Activated CD4-positive, CD25-positive, alpha-beta regulatory T cell treated with anti-CD3 and anti-CD28 coated beads, Interleukin-2, amount 50 U/mL, for 72 hours (primary cell): ENCODE measurements at places on chromosomes 1 and 21.

- no peak for DNase-seq
These were observed 154.6 kb downstream of the PLPPR5 start for GRCh38 chr1:98849969-98850636.

DNA sequence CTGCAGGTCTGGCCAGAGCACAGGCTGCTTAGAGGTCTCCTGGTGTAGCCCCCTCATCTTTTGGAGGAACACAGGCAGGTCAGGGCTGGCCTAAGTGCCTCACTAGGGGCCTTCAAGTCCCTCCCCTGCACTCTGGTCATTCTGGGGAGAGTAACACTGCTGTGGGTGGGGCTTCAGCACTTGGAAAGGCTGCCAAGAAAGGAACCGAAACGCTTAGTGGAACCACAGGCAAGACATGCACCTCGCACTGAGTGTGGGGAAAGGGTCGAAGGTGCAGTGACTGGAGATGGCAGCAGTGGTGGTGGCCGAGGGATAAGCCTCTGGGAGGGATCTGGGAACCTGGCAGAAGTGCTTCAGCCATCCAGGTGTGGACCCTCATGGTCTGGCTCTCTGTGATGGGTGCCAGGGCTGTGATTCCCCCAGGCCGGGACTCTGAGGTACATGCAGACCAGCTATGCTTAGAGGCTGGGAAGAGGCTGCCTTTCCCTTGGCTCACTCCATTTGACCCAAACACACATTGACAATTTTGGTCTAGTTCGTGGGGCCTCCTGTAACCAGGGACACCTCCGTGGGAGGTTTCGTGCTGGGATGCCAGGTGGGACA lies 182.9 kb upstream of the CSF3R start:
- no peak for DNase-seq

GRCh38 chr21:43311301-43311817 lies 115.6 kb downstream of the SIK1 start:
- DNase-seq: no peak

GRCh38 chr1:25810341-25811299 lies 9.1 kb upstream of the MTFR1L start:
- DNase-seq: peak; percentile 88

DNA sequence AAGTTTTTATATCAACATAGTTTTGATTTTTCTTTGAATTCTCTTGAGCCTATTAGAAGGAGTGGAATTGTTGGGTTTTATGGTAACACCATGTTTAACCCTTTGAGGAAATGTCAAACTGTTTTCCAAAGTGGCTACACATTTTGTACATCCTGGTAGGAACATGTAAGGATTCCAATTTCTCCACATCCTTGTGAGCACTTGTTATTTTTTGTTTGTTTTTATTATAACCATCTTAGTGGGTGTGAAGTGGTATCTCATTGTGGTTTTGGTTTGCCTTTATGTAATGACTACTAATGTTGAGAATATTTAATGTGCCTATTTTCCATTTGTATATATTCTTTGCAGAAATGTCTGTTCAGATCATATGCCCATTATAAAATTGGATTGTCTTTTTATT lies 120.5 kb downstream of the FGGY start:
- no peak for DNase-seq

- no peak for DNase-seq
These were observed 3.6 kb downstream of the STX6 start for GRCh38 chr1:181018901-181019681.

- no peak for DNase-seq
These were observed 17.7 kb downstream of the DDAH1 start for GRCh38 chr1:85447006-85447943.

- no peak for DNase-seq
These were observed 20.3 kb upstream of the AZIN2 start for GRCh38 chr1:33060579-33061083.
